ENCODE measurements at places on chromosomes 5 and 9.

DNA sequence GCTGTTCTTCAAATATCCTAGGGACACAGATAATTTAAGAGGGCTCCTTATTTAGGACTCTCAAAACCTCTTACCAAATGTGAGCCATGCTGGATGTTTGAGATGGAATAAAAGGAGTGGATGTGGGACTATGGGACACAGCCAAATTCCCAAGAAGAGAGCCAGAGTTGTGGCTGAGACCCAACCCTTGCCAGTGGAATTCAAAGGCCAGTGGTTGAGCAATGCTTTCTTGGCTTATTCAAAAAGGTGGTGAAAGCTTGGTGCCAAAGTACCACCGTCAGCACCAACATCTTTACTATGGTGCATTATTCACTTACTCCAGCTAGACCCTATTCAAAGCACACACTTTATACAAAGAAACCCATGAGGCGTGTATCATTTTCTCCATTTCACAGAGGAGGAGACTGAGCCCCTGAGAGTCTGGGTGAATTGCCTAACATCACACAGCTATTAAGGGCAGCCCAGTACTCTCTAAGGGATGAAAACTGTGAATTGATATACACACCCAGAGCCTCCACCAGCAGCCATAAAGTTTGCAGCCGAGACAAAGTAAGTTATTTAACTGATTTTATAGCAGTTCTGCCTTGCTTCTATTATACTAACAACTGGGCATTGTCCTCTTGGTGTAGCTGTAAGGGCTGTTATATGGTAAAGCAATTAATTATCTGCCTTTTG lies 391.7 kb downstream of the ACTL7B start:
- DNase-seq: no peak

DNA sequence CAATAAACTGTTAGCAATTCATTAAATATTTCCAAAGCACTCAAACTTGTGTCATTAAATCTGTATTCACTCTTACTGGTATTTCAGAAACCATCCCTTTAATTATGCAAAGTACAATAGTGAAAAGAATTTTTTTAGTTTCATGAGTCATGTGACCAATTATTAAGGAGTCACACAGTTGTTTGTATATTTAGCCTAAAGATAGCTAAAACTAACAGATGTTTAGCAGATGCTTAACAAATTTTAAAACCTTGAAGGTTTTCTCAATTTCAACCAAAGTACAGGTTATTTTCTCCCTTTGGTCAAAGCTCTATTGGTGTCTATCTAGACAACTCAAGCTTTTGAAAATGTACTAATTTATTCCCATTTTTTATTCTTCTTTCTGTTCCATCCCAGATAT lies 44.1 kb downstream of the PJA2 start:
- DNase-seq: no peak

GRCh38 chr9:98575379-98576346 lies 133.1 kb downstream of the GABBR2 start:
- no peak for DNase-seq

DNA sequence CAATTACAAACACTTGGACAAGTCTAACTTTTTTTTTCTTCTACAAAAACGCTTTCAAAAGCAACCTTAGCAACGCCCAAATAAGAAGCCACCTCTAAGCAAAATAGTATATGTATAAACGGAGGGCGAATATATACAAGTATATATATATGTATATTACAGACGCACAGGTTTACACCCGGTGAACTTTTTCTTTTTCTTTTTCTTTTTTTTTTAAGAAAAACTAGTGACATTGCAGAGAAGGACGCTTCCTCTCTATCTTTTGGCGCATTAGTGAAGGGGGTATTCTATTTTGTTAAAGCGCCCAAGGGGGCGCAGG lies 200 bp downstream of the NPR3 start:
- no peak for DNase-seq

DNA sequence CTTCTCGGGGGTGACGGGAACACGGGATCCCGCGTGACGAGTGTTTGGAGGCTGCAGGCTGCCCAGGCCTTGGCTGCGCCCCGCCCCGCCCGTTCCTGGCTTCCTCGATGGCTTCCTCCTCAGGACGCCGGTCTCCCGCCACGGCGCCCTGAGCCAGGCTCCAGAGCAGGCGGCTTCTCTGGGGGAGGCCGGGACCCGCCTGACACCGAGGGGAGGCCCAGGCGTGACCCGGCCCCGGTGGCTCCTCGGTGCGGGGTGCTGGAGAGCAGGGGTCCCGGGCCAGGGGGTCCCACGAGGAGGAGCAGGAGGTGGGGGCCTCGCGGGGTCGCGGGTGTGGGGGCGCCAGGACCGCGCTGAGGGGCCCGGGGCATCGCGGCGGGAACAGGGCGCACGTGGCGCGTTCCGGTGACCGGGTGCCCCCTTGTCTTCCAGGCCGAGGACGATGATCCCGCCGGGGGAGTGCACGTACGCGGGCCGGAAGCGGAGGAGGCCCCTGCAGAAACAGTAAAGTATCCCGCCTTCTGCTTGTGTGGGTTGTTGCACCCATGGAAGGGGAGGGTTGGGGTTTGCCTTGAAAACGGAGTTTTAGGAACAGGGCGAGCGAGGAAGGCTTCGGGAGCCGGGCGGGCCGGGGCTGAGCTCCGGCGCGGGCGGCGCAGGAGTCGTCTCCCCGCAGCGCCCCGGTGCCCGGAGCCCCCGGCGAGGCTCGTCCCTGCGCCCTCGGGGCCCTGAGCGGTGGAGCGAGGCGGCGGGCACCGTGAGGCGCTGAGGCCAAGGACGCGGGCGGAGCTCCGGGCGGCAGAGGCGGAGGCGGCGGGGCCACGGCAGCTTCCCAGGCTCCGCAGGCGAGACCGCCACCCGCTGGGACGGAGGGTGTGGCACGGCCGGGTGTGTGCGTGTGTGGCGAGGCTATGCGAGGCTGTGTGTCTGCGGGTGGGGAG lies 22.2 kb downstream of the AHRR start:
- DNase-seq: peak; percentile 53

DNA sequence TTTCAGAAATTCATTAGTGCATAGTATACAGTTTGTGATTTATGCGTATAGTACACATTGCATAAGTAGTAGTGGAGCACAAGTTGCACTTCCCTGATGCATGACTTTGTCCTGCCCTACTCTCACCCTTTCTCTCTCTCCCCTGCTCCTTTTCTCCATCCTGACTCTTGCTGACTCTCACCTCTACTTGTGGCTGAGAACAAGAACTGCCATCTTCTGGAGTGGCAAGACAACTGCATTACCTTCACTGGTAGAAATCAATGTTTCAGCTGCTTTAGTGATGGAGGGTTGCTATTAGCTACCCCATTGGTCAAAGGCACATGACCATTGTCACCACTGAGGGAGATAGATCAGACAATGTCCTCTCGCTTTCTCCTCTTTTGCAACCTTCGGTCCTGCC lies 26.9 kb downstream of the SPEF2 start:
- DNase-seq: no peak

DNA sequence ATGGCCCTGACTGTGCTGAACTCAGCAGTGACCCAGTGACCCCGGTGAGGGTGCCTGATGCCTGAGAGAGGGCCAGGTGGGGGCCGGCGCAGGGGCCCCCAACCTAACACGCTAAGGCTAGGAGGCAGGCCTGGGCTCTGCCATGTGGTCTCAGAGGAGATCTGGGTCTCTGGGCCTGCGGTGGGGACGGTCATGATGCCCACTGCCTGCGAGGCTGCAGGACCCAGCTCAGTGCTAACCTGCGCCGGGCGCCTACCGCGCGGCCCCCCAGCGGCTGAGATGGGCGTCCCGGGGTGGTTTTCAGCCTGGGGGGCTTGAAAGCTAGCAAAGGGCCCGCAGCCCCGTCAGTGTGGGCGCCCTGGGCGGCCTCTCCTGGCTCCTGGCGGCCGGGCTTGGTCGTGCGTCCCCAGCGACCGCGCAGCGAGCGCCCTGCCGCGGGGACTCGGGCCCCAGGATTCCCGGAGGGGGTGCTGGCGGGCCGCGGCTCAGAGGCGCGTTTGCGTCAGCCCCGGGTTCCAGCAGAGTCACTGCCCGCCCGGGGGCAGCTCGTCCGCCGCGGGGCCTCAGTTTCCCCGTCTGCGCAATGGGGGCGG lies 2.5 kb downstream of the EGFL7 start:
- DNase-seq: no peak

- no peak for DNase-seq
Measured at GRCh38 chr9:38259519-38260218, 132.8 kb upstream of the ALDH1B1 start.

DNA sequence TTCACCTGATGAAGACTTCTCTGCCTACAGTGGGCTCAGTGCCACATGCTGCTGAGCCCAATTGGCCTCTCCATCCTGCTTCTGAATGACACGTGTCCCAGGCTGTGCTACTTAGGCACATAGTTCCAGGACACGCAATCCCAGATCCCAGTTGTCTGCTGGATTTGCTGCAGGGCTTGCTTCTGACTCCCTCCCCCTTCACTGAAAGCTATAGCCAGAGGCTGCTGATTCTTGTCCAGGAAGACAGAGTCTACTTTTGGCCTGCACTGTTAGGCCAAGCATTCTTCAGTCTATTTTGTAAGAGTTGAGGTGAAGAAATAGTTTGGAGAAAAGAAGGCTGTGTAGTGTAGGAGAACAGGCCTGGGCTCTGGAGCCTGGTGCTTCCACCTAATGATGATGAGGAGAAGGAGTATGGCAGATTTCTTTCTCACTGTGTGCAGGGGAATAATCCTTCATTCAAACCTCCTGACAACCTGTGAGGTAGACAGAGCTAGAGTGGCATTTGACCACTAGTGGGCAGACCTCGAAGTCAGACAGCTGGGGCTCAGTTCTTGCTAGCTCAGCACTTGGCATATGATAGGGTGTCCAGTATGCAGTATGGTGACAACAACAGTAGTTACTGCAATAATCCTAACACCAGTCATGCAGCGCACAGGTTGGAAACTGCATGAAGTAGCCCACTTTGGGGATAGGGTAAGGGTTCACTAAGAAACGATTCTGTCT lies 19.5 kb upstream of the ASPN start:
- DNase-seq: no peak

GRCh38 chr5:137220523-137220927 lies 278.6 kb downstream of the SPOCK1 start:
- DNase-seq: no peak

GRCh38 chr9:109860521-109860920 lies 80.5 kb downstream of the PALM2AKAP2 start:
- no peak for DNase-seq

DNA sequence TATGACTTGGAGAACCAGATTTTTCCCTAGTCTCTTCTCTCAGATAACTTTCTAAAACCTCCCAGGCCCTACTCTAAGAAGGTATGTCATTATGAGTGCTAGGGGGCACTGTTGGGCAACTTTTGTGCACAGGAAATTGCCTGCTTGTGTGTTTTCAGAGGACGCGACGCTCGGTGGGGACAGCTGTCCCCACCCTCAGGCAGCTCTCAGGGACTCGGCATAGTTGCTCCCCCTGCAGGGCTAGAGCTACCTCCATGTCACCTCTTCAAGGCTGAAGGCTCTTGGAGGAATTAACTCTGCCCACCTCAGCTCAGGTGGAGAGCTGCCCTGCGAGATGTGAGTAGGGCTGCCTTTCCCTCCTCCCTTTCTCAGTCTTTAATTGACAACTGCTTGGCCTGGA lies 10.2 kb upstream of the TIFAB start:
- DNase-seq: peak; percentile 3

GRCh38 chr9:89179540-89179894 lies 899 bp upstream of the SHC3 start:
- DNase-seq: no peak

GRCh38 chr5:138110266-138110963 lies 26.6 kb downstream of the WNT8A start:
- DNase-seq: no peak

DNA sequence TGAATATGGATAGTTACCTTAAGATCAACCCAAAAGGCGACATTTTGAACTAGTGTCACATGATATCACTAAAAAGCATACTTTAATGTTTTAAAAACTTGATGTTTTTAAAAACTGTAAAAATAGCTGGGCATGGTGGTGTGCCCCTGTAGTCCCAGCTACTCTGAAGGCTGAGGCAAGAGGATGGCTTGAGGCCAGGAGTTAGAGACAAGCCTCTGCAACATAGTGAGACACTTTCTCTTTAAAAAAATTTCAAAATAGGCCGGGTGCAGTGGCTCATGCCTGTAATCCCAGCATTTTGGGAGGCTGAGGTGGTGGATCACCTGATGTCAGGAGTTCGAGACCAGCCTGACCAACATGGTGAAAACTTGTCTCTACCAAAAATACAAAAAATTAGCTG lies 129.5 kb downstream of the NPR3 start:
- no peak for DNase-seq

DNA sequence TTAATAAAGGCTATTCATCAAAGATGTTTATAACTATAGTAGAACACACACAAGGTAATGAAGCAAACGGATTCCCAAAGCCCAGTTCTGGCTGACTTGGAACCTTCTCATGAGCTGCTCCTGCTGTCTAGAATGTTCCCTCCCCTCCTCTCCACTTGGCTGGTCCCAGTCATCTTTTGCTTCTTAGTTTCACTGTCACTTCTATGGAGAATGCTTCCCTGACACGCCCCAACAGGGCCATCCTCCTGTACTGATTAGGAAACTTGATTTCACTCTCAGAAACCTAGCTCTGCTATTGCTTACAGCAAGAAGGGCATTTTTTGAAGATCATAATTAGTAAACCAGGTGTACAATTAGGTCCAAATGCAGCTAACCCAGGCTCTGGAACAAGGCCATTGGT lies 3.2 kb upstream of the RAPGEF1 start:
- no peak for DNase-seq

- no peak for DNase-seq
Measured at GRCh38 chr5:36836831-36837230, 39.7 kb upstream of the NIPBL start.

- DNase-seq: no peak
Measured at GRCh38 chr9:104780796-104781395, 17.0 kb downstream of the NIPSNAP3B start.

- no peak for DNase-seq
Measured at GRCh38 chr5:109374625-109375024, 35.1 kb downstream of the PJA2 start.

- DNase-seq: no peak
Measured at GRCh38 chr5:67299231-67299735, 102.7 kb upstream of the CD180 start.

GRCh38 chr5:35908228-35908627 lies 30.2 kb downstream of the CAPSL start:
- DNase-seq: no peak

DNA sequence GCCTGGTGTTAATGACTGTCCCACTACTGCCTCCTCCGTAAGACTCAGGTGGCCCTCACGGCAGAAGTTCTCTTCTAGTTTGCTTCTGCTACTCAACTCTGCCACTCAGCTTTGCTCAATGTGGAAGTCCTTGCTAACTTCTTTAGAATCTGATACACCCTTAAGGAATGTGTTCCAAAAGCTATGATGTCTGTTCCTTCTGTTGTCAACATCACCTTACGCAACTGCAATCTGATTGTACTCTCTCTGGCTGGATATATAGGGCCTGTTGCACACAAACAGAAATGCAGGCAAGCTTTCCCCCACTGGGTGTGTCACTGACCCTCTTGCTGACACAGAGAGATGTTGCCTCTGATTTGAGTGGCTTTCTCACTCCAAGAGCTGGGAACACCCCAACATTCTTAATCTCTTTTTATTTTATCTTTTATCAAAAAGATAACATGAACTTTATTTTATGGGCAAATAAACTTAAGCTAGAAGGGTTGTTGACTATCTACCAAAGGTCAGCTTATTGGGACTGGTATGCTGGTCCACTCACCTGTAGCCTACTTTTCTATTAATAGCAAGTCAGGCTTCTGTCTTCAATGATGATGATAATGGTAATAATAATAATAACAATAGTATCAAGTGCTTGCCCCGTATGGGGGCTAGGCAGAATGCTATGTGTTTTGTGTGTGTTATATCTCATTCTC lies 25.2 kb downstream of the TMEM252 start:
- no peak for DNase-seq

GRCh38 chr5:139243425-139243970 lies 45.3 kb upstream of the SIL1 start:
- no peak for DNase-seq
